Fibroblast of villous mesenchyme (primary cell): ENCODE measurements at places on chromosomes 5 and 9.

GRCh38 chr5:84058561-84058960, 326.1 kb downstream of the EDIL3 start:
- no peak for DNase-seq

GRCh38 chr9:124765439-124765835, 5.7 kb downstream of the NR6A1 start:
- DNase-seq, result no peak

DNA sequence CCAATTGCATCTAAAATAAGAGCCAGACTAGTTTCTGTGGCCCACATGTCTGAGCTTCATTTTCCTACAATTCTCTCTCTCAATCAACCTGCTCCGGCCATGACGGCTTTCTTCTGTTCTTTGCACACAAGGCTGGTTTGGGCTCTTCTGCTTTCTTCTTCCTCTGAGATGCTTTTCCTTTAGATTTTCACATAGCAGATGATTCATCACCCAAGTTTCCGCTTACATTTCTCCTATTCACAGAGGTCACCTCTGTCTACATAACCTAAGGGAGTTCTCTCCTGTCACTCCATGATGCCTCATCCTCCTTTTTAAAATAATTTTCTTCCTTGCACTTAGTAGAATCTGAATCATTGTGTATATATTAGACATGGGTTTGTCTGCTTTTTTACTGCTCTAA, 334.6 kb upstream of the TUSC1 start:
- peak; percentile 23 for DNase-seq

- no peak for DNase-seq
These were observed 70.4 kb downstream of the UBAP1 start for GRCh38 chr9:34249274-34249673.

DNA sequence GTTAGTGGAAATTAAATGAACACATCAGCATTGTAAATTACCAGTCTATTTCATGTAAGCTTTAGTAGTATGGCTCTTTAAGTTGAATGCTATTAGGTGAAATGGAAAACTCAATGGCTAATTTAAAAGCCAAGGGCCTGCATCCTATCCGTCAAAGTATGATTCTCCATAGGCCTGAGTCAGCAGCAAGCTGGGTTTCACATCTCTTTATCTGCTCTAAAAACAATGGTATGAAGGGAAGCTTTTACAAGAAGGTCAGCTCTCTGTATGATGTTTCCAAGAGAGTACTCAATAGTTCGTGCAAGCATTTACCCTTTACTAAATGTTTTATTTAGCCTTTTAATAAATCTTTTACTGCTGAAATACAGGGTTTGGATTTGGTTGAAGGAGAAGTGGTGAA, 62.8 kb downstream of the MAP1B start:
- DNase-seq, result no peak
